Skeletal muscle cell (primary cell): ENCODE measurements at places on chromosomes 6 and 20.

DNA sequence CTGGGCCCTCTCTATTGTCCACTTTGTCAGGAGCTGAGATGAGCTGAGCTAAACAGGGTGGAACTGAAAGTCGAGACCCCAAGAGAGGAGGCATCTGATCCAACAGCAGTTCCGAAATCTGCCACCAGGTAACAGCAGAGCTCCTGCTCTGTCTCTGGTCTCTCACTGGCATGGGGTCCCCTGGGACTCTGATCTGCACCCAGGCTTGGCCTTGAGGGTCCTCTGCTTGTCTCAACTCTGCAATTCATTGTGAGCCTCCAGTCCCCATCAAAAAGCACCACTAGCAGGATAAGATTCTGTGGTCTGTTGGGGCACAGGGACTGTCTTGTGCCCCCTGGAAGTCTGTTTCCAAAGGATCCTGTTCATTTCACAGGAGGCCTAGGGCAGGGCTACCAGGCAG lies 62.5 kb upstream of the TOP1 start:
- no peak for DNase-seq

- no peak for DNase-seq
Observed at GRCh38 chr6:1616701-1617463, 7.2 kb downstream of the FOXC1 start.

GRCh38 chr20:63808964-63809674 lies 21.9 kb downstream of the ZBTB46 start:
- DNase-seq: no peak

DNA sequence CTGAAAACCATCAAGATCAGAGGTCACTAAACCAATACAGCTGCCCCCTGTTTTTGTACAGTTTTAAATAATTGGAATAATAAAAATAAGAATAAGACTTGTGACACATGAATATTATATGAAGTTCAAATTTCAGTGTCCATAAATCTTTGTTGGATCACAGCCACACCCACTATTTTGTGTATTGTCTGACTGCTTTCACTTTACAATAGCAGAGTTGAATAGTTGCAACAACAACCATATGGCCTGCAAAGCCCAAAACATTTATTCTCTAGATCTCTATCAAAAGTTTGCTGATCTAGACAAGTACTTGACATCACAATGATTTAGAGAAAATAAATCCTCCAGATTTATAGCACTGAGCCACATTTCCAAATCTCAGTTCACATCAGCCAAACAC lies 73.6 kb downstream of the SPTLC3 start:
- DNase-seq: no peak

DNA sequence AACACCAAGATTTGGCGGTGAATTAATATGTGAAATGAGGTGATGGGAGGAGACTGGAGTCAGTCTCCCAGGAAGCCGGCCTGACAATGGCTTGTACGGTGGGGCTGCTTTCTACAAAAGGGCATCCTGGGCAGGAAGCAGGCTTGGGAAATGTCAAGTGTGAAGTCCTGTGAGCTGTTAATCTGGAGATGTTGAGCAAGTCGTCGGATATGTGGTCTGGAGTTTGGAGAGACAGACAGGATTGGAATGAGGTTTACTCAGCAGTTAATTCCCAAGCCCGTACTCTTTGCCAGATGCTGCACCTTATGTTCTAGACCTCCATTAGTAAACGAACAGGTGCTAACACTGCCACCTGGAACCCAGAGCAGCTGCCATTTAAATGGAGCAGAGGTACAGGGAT lies 107.7 kb upstream of the FOXC1 start:
- DNase-seq: no peak

GRCh38 chr20:63328718-63329275 lies 32.4 kb downstream of the CHRNA4 start:
- DNase-seq: no peak

GRCh38 chr6:154229786-154230185 lies 126.8 kb downstream of the IPCEF1 start:
- no peak for DNase-seq

GRCh38 chr20:45578231-45578630 lies 853 bp downstream of the WFDC8 start:
- DNase-seq: no peak
